ENCODE measurements at places on chromosomes 5 and 9.

- no peak for DNase-seq
Observed at GRCh38 chr5:168822248-168822744, 243.1 kb upstream of the PANK3 start.

DNA sequence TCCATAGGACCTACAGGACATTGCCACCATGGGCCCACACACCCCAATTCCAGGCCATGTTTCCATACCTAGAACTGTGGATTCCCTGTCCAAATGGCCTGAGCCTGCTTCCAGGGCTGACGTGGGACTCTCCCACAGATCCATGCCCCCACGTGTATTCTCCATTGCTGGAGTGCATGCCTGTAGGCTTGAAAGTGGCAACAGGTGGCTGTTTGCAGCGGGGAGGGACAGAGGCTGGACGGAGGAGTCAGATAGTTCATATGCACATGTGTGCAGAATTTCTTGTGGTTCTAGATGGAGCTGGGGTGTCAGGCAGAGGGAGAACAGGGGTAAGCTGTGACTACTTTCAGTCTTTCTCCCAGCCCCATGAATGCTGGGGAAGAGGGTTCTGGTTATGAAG is 285.7 kb upstream of the ANKRD55 start:
- DNase-seq: no peak

- DNase-seq: no peak
Observed at GRCh38 chr9:89891591-89892304, 286.9 kb downstream of the GADD45G start.

GRCh38 chr9:133994353-133995011 is 2.4 kb upstream of the VAV2 start:
- peak; percentile 90 for DNase-seq

- DNase-seq: no peak
Observed at GRCh38 chr9:37953775-37954437, 50.0 kb upstream of the SLC25A51 start.

DNA sequence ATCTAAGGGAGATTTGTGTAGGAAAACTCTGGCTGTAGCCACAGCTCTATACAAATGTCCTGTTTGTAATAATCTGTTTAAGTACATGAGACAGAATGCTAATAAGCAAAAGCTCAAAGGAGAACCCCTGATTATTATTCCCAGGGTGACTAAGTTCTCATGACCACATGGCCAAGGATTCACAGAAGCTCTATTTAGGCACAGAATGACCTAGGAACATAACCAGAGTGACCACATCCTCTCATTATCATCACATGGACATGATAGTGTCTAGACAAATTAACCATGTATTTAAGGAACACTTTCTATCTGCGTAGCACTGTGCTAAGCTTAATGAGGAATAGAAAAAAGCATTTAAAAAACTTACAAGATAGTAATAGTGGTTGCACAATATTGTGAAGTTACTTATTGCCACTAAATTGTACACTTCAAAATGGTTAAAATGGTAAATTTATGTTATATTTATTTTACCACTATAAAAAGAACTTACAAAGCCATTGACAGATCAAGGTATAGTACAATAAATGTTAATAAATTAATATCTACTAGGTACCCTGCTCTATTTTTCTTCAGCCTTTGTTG is 56.3 kb downstream of the STX17 start:
- DNase-seq: no peak

GRCh38 chr5:73454379-73455036 is 5.9 kb upstream of the FOXD1 start:
- peak; percentile 83 for DNase-seq

DNA sequence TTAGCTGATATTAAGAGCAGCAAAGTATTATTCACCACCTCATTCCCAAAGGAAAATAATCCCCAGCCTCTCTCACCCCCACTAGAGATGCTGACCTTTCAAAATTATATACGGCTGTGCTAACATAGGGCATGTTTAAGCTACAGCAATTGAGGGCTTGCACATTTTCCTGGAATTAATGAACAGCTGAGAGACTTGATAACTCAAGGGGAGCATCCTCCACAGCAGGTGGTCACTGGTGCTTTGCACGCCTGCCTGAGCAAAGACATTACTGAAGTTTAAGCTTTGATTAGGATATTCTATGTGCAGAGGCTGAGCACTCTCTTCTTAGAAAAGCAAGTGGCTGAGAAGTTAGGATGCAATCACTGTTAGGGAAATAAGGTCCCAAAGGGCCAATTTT is 230.9 kb downstream of the FAM114A2 start:
- DNase-seq: no peak

GRCh38 chr5:61919920-61920319 is 386.1 kb upstream of the KIF2A start:
- DNase-seq: no peak

DNA sequence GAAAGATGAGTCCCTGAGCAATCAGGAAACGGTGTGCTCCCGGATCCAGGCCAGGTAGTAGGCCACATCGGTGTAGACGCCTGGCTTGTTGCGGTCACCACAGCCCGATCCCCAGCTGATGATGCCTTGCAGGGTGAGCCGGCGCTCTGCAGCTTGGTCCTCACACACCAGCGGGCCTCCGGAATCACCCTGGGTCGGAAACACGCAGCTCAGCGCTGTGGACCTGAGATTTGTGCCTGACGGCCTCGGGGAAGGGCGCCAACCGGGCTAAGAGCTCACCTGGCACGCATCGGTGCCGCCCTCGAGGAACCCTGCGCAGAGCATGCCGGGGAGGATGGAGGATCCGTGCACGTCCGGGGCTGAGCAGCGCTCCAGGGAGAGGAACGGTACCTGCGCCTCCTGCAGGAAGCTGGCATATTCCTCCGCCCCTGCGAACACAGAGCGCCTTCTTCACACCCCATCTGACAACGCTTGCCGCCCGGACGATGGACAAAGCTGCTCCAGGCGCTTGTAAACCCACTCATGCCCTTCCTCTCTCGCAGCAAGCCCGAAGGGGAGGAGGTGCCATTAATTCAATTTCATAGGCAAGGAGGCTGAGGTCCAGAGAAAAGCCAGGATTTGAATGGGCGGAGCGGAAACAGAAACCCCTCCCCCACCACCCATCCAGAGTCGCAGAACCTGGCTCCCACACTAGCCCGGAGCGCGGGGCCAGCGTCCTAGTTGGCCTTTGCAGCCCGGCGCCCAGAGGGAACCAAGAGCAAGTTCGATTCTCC is 2.0 kb upstream of the PFN3 start:
- peak; percentile 90 for DNase-seq

DNA sequence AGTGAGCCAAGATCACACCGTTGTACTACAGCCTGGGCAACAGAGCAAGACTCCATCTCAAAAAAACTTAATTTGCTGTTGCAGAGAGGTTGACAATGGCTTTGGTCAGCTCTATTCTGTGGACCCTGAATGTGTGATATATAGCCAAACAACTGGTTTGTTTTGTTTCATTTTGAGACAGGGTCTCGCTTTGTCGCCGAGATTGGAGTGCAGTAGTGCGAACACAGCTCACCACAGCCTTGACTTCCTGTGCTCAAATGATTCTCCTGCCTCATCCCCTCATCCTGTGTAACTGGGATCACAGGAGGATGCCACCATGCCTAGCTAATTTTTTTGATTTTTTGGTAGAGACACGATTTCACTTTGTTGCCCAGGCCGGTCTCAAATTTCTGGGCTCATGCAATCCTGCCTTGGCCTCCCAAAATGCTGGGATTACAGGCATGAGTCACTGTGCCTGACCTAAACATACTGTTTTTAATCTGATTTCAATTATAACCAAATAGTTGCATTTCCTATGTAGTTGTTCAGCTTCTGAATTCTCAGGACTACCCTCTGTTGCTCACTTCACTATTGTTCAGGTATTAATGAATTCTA is 9.8 kb downstream of the RNF183 start:
- DNase-seq: no peak

- DNase-seq: no peak
Observed at GRCh38 chr5:179126506-179126991, 66.4 kb downstream of the ZNF354C start.

GRCh38 chr5:78293851-78294247 is 649 bp downstream of the AP3B1 start:
- DNase-seq: no peak

- no peak for DNase-seq
Observed at GRCh38 chr5:158268286-158268685, 409.3 kb upstream of the CLINT1 start.

DNA sequence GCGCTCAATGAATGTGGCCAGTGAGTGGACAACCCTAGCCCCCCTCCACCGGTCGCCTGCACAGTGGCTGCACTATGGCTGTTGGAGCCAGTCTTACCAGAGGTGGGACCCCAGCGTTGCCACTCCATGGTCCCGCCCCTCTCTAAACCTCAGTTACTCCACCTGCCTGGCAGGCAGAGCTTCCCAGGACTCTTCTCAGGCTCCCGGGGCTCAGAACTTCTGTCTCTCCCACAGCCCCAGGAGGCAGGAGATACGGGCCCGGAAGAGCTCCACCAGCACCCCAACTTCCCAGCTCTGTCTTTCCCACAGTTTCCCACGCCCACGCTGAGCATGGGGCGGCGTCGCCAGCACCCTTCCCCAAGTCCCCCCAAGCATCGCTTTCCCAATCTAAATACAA is 975 bp downstream of the RASGEF1C start:
- no peak for DNase-seq

- DNase-seq: no peak
Observed at GRCh38 chr5:81391-82021, 10.5 kb upstream of the PLEKHG4B start.
